ENCODE measurements at places on chromosomes 3 and 15.

DNA sequence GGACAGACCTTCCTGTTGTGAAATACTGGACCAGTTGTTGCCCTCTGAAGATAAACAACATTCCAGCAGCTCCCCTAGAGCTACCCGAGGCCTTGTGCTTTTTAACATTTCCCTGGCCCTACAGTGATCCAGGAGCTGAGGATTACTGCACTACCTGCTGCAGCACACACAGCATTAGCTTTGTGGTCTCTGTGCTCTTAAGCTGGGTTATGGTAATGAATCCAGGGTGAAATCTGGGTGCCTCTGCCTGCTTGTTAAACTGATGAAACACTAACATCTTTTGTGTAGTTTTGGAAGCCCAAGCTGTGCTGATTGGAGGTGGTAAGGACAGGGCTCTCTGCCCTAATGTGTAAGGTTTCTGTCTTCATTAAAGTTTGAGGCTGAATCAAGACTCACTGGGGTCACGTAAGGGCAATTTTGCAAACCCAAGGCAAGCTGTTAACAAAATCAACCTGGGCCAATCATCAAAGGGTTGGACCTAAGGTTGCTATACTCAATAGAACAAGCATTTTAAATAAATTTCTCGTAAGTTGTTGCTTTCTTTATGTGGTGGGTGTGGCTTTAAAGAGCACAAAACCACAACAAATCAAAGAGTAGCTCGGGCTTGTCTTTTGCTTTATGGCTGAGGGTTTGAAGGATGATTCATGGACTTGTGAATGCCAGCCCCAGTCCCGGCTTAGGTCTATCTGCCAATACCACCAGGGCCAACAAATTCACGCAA lies 183.9 kb downstream of the TPRG1 start:
- no peak for DNase-seq

DNA sequence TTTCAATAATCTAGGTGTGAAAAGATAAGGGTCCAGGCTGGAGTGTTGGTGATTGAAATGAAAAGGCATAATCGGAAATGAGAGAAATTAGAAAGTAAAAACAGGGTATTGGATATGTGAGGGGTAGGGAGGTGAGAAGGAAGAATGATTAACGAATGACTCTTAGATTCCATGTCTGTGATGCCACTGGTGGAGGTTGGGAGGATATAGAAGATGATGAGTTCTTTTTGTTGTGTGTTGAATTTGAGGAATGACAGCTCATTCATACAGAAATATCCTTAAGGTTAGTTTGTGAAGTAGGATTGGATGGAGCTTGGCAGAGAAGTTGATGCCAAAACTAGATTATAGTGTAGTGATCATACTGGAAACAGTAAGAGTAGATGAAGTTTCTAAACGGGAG lies 72.2 kb upstream of the CCNL1 start:
- no peak for DNase-seq

GRCh38 chr15:85361323-85361722 lies 19.1 kb upstream of the AKAP13 start:
- DNase-seq, result no peak

GRCh38 chr3:58218904-58219303 lies 8.1 kb upstream of the DNASE1L3 start:
- DNase-seq, result no peak

DNA sequence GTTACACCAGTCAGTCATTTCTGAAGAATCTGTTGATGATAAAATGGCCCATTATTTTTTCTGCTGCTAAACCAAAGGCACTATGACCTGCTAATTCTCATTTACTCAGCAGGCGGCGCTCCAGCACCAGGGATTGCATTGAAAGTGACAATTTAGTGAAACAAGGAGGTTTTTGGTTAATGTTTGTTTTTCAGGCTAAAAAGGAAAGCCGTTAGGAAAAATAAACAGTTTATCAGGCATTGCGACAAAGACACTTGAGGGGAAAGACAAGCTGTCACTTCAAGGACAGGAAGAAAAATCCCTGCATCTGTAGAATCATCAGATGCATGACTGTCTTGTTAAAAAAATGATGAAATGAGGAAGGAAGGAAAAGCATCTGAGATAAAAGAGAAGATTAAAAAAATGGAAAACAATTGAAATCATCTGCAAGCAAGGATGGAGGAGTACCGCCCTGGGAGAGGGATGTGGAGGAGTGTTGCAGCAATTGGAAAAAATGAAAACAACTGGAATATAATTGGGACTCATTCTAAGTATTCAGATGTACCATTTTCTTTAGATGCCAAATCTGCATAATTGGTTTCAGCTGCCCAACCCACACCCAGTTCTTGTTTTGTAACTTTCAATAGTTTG lies 54.0 kb downstream of the NR1D2 start:
- DNase-seq, result peak; percentile 78

DNA sequence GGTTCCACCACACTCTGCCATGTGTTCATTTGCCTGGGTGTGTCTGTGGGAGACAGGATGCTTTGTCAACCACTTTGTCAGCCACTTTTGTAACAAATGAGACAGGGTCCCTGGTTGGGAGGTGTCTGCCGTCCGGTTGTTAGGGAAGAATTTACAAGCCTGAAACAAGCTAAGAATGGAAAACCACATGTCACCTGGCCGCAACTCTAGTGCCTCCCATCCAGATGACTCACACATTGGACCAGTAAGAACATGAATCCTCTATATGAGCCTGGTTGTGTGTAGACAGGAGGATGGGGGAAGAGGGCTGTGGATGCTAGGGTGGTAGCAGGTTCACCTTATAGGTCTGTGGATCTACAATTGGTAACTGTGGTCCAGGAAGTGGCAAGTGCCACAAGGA lies 335.3 kb downstream of the CLSTN2 start:
- no peak for DNase-seq

GRCh38 chr3:171784937-171785336 lies 25.3 kb downstream of the PLD1 start:
- no peak for DNase-seq

GRCh38 chr3:65963787-65964677 lies 74.7 kb downstream of the MAGI1 start:
- no peak for DNase-seq

DNA sequence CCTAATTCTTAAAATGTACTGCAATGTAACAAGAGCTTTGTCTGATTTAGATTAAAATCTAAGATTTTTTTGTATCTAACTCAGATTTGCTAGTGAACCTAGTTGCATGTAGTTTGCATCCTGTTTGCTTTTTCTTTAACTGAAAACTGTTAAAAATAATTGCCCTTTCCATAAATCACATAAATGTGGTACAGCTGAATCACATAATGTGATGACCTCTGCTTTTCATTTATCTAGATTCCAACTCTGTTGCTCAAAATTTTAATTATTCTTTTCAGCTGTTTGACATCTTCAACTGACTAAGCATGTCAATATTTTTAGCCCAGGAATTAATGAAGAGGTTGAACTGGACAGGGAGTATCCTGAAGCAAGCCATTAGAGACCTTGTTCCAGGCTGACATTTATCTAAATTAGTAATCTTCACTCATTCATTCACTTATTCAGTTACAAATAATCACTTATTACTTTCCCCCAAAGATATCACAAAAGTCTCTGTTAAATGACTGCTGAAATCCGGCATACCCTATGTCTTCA lies 101.9 kb upstream of the PLXND1 start:
- DNase-seq, result no peak

- DNase-seq, result peak; percentile 74
Measured at GRCh38 chr15:81155375-81156218, 21.5 kb downstream of the CFAP161 start.

GRCh38 chr3:148333091-148333490 lies 364.6 kb upstream of the AGTR1 start:
- DNase-seq, result no peak

DNA sequence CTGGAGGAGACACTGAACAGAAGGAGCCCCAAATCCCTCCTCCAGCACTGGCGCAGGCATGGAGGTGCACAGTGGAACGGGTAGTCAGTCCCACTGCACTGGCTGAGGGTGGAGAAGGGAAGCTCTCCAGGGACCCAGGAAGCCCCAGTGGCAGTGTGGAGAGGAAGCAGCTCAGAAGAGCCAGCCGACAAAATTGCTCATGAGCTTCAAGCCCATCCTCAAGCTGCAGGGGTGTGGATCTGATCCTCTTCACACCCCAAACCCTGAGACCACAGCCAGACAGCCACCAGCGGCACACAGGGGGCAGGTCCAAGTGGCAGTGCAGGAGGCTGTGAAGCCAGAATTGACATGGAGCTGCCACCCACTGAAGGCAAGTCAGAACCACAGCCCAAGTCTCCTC lies 32.1 kb downstream of the CYFIP1 start:
- DNase-seq, result no peak

DNA sequence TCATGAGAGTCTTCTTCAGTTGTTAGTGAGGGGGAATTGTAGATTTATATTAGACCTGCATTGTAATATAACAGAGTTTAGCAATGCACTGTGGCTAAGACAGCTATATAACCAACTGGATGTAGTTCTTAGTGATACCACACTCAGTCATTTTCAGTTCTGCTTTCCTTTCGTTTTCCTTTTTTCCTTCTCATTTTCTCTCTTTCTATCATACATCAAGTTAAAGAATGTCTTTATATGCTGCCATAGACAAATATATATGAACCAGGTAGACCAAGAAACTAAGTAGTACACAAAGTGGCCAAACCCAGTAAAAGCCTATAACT lies 43.7 kb upstream of the CD47 start:
- no peak for DNase-seq

DNA sequence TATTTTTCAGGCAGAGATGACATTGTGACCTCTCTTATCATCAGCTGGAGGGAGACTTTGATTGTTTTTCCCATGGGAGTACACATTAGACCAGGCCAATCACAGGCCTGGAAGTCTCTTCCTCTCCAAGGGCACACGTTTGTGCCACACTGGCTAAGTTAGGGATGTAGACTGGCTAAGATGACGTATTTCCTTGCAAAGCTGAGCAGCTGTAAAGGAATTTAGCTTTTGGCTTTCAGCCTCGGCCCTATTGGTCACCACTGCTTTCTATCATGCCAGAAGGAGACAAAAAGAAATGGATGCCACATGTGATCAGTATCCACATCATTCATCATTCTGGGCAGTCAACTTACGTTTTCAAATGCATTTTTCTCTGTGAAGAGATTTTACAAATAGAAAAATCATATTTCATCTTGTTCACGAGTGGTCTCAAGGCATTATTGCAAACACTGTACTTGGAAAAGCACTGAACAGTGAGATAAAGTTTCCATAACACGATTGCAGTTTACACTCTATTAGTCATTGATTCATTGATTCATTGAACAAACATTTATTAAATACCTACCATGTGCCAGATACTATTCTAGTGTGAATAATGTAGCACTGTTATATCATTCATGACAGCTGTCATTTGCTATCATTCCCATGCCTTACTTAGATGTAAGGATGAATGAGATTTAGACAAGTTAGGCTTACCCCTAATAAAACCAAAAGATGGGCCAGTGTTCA lies 27.0 kb upstream of the RNF7 start:
- no peak for DNase-seq

DNA sequence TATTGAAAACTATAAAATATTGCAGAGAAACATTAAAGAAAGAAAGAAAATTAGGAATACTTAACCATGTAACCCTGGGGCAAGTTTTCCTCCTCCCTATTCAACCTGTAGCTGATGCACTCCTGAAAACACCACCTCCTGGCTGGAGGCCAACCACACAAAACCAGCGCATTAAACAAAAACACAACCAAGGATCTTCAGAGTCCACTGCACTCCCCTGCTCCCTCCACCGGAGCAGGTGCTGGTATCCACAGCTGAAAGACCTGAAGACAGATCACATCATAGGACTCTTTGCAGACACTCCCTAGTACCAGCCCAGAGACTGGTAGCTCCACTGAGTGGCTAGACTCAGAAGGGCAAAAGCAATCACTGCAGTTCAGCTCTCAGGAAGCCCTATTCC lies 13.6 kb upstream of the ADAMTS17 start:
- no peak for DNase-seq

DNA sequence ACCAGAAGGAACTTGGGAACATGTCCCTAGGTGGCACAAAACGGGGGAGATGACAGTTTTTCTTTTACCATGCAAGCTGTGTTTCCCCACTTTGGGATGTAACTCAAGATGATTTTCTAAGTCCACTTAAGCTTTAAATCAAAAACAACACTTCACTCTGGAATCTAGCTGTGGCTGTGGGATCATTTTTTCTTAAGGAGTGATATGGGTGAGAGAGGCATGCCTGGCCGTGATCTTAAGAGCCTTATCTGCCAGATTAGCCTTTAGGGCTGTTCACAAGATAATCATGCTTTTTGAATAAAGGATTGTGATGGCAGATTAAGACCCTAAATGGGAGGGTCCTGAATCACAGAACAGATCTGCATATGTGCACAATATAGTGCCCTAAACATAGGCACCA lies 384.8 kb upstream of the SEMA6D start:
- no peak for DNase-seq

DNA sequence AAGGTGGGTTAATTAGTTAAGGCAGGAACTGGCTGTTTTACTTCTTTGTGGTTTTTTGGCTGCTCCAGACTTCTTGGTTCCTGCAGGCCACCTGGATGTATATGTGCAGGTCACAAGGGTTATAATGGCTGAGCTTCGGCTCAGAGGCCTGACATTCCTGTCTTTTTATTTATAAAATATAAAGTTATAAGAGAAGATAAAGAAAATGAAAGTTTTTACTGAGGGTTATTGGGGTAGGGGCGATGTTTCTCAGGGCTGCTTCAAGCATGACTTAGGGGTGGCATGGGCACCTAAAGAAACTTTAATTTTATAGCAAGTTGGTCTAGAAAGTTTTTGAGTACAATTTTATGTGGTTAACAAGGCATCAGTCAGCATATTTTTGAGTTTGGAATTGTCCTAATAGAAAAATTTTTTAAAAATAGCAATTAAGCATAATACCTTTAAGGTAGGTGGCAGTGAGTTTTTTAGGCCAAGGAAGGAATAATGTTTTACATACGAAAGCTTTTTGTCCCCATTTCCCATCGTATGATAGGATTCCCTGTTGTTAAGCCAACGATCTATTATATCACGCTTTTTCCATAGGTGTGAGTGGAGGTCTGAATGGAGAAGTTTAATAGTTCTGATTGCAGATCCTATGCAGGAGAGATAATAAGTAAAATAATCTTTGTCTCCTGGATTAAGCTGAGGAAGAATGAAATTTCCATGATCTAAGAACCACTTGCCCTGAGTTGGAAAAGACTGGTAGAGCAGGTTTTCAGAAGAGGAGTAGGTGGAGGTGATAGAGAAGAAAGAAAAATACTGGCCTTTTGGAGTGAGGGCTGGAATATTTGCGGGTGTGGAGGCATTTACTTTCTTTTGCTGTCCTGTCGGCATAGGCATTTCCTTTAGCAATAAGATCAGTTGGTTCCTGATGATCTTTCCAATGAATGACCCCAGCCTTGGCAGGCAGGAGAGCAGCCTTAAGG lies 10.1 kb downstream of the STRIT1 start:
- no peak for DNase-seq

Data from KBM-7 (cell line).